ENCODE measurements at places on chromosomes 16 and 17.

DNA sequence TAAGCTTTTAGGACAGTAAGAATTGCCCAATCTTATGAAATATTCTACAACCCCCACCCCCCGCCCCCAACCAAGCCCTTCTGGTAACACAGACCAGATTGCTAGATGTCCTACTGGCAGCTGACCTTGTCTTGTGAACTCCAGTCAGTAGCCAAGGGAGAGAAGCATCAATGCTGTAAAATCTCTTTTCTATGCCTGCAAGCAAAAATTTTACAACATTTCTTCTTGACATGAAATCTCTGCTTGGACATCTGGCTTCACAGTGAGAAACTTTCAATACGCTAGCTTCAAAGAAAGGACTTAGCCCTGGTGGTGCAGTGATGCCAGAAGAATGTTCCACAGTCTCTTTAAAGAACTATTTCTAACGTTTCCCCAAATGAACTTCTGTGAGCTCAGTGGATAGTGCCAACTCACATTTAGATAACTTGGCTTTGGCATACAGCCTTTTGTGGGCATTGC, 169.3 kb upstream of the AXIN2 start:
- no peak for DNase-seq

GRCh38 chr16:14292051-14292825, 221.1 kb downstream of the MRTFB start:
- DNase-seq: no peak

DNA sequence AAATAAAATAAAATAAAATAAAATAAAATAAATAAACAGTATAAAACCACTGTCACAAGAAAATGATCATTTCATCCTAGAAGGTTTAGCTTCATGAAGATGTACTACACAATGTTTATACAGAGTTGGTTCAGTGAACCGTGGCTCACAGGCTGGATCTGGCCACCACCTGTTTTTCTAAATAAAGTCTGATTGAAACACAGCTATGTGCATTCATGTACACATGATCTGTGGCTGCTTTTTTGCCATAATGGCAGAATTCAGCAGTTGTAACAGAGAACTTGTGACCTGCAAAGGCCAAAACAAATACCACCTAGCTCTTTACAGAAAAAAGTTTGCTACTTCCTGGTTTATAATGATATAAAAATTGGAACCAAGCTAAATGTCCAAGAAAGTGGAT, 12.6 kb upstream of the RPRML start:
- no peak for DNase-seq

DNA sequence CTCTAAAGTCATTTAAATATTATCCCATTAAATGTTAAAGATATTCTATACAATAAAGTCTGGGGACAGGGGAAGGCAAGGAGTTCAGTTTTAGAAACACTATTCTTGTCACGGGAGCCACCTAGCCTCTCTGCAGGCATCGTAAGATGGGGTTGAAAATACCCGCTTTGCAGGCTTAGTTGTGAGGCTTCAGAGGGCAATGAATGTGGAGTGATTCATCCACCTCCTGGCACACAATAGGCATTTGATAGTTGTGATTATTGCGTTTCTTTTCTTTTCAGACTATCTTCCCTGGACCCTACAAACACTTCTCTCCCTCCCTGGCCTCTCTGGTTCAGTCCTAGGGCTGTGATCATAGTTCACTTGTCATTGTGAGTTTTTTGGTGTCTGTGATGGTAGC, 19.6 kb downstream of the GLP2R start:
- DNase-seq: no peak

DNA sequence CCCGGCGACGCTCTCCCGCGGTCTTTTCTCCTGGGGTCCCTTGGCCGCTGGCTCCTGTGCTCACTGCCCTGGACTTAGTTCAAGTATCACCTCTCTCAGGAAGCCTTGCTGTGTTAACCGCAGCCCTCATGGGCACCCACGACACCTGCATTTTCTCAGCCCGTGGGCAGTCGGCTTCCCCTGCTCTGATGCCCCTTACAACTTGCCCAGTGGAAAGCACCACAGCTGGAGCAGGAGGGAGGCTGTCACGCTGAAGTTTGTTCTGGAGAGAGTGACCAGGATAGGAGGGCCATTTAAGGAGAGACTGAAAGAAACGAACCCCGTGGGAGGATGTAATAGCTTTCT, 395 bp downstream of the STXBP4 start:
- DNase-seq: no peak

DNA sequence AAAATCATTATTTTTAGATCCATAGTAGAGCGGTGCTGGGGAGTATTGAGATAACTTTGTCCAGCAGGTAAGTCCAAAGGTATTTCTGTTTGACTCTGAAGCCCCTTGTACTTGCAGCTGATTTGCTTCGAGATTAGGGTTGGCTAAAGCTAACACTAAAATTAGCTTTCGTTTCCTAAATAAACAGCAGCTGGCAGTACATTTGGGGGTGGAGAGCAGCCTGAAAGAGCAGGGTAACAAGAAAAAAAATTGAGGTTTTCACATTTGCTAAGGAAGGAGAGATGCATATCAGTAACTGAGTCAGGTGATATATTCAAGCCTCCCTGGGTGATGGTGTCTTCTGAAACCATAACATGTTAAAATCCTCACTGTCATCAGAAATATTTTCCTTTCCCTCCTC, 37.4 kb upstream of the TMC5 start:
- no peak for DNase-seq

DNA sequence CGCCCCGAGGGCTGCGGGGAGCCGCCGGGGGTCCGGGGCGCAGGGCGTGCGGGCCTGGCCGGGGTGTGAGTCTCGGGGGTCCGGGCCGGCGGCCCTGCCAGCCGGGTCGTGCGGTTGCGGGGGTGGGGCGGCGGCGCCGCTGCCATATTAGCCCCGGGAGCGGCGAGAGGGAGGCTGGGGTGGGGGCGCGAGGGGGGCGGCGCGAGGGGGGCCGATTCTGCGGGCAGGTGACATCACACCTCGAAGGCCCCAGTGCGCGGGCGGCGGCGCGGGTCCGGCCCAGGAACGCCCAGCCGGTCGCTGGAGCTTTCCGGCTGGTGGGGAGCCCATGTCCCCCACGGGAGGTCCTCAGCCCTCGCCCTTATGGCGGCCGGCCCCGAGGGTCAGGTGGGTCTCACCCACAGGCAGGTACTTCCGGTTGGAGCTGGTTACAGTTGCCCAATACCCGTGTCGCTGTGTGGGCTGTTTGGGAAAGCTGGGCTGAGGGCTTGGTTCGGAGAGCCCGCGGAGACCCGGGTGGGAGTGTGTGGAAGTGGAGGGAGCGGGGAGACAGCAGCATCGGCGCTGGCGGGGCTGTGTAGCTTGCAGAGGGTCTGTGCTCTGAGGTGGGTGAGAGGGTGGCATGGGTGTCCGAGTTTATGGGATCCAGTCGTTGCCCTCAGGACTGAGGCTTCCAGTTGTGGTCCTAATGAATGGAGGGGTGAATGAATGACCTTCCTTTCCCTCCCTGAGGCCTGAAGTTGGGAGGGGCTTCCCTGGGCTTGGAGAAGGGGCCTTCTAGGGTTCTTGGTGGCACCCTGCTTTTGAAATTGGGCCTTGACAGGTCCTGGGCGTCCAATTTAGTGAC, 804 bp downstream of the ATP6V0C start:
- no peak for DNase-seq

- no peak for DNase-seq
Observed at GRCh38 chr17:56918916-56919315, 5.1 kb upstream of the TRIM25 start.

- DNase-seq: no peak
Observed at GRCh38 chr16:61987474-61988012, 48.7 kb downstream of the CDH8 start.

DNA sequence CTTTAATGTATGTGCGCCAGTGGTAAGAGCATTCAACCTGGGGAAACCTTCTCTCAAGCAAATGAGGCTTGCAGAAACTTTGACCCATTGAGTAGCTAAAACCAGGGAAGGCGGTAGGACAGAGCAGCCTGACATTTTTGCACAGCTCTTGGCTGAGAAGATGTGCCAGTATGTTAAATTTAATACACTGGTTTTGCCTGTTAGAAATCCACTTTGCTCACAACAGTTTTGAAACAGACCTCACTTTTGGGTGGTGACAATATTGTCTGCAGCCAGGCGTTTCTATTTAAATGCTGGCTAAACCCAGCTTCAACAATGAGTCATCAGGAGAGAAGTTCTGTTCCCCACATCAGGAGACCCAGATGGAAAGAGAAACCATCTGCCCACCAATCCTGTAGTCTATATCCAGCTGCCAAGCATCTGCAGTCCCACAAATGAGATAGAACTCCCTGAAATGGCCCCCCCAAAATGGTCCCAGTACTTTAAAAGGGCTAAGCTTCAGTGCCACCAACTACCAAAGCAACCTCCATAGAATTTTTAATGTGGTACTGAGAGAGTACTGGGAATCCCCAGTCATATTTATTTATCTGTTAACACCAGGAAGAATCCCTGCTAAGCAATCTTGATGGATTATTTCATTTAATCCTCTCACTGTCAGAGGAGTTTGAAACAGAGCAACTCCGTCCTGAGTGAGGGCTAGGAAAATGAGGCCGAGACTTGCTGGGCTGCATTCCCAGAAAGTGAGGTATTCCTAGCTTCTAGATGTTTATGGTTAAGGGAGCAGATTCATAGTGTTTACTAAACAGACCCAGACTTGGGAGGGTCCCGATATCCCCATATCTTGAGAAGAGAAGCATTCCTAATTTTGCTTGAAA, 29.0 kb upstream of the CLEC3A start:
- DNase-seq: no peak

GRCh38 chr16:31107465-31107867, 720 bp upstream of the BCKDK start:
- no peak for DNase-seq

- no peak for DNase-seq
Observed at GRCh38 chr16:84115919-84116719, 623 bp downstream of the MBTPS1 start.

DNA sequence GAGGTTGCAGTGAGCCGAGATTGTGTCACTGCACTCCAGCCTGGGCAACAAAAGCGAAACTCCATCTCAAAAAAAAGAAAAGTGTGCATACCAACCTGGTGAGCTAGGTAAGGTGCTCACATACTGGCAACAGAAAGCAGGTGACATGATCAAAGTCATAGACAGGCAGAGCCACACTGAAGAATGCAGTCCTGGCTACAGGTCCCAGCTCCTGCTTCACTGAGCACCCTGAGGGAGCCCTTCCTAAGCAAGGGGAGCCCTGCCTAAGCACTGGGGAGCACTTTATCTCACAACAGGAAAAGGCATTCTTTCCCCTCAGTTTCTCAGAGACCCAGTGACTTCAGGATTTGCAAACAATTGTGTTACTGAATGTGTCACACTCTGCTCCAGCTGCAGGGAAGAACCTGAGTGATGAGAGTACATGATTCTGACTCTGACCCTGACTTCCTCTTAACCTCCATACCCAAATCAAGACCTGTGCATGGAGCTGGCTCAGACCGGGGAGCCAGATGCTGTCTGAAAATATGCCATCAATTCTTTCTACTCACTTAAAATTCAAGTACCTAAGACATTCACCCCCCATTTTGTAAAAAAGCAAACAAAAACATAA, 40.5 kb downstream of the ANKRD11 start:
- no peak for DNase-seq

DNA sequence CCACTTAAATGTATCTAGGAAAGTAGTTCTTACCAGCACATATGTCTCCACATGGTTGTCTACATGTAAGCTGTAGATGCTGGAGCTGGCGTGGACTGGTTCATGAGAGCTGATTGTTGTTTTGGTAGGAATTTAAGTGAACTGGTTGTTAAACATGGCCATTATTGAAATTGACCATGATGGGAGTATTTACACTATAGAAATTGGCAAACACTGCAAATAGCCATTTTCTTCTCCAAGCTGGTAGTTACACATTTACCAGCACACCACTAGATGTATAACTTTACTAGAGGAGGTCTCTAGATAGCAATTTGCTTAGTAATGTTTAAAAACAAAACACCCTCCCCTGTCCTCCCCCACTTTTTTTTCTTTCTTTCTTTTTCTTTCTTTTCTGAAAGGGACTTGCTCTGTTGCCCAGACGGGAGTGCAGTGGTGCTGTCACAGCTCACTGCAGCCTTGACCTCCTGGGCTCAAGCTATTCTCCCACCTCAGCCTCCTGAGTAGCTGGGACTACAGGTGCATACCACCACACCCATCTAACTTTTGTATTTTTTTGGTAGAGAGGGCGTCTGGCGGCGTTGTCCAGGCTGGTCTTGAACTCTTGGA, 24.2 kb downstream of the IGSF6 start:
- no peak for DNase-seq

GRCh38 chr17:76645481-76645880, 1.9 kb upstream of the ST6GALNAC1 start:
- no peak for DNase-seq

DNA sequence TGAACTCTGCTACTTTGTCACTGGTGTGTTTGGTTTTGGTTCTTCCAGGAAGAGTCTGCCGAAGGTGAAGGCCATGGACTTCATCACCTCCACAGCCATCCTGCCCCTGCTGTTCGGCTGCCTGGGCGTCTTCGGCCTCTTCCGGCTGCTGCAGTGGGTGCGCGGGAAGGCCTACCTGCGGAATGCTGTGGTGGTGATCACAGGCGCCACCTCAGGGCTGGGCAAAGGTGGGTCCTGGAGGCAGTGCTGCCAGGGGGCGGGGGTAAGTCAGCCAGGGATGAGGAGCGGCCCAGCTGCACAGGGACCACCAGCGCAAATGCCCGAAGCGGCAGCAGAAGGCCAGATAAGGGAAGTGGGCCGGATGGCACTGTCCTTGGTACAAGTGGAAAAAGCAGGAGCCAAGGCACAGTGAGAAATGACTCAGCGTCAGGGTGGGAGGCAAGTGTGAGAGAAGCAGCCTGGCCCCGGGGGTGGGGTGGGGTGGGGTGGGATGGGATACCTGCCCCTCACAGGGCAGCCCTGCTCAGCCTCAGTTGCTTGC, 41.9 kb downstream of the TMEM11 start:
- no peak for DNase-seq

- no peak for DNase-seq
Observed at GRCh38 chr17:34252095-34252443, 3.0 kb upstream of the CCL2 start.

- DNase-seq: no peak
Observed at GRCh38 chr17:17808706-17809432, 27.9 kb downstream of the SREBF1 start.

- DNase-seq: no peak
Observed at GRCh38 chr16:86258713-86259112, 251.6 kb upstream of the FOXF1 start.

DNA sequence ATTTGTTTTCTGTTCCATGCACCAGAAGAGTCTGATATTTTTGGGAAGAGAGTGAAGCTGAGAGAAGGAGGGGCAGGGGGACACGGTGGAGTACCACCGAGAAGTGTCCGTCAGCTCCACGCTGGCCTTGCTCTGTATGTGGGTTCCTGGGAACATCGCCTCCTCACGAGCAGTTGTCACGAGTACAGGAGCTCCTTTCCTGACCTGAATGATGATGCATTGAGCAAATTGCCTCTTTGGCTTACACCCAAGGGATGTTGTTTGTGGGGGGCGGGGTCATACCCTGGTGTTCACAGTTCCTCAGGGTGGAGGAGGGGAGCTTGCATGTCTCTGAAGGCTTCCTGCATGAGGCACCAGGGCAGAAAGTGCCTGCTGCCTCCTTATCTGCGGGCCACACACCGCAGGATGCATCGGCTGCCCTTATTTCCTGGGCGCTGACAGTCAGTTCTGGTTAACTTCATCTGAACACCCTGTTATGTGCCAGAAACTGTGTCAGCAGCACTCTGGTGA, 36.2 kb downstream of the RGS9 start:
- DNase-seq: no peak

Measured in head of caudate nucleus (tissue), 42 donors.